Fibroblast of skin of left biceps (primary cell): ENCODE measurements at places on chromosomes 2 and 18.

GRCh38 chr2:211237586-211238275 is 681.3 kb downstream of the CPS1 start:
- no peak for DNase-seq

DNA sequence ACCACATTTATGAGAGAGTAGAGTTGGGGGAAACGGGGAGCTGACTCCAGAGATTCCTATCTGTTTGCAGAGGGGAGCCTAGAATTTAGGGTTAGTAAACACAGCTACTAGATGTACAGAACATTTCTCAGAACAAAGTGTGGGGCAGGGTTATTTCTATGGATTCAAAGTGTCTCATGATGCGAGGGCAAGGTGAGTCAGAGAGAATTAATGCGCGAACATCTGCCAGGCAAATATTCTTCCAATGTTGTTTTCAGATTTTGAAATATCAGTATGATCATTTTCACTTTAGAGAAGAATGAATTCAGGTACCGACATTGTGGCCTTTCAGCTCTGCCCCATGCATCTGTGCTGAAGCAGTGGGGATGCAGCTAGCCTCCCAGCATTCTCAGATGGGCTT is 2.0 kb upstream of the DSEL start:
- DNase-seq, result no peak

DNA sequence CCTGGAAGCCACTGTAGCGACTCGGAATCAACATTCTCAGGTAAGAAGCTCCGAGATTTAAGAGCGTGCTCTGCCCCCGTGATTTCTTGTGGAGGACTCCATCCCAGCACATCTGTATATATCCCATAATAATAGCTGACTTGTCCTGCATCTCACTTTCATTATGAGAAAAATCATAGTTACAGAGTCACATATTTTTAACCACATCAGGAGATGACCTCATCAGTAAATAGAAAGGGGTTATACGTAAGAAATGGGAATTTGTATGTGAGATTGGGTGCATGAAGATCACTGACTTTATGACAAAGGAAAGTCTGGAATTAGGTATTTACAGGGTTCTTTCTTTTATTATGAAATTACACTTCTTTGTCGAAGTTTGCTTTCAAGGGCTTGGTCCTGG is 16.4 kb upstream of the TMEM18 start:
- no peak for DNase-seq

DNA sequence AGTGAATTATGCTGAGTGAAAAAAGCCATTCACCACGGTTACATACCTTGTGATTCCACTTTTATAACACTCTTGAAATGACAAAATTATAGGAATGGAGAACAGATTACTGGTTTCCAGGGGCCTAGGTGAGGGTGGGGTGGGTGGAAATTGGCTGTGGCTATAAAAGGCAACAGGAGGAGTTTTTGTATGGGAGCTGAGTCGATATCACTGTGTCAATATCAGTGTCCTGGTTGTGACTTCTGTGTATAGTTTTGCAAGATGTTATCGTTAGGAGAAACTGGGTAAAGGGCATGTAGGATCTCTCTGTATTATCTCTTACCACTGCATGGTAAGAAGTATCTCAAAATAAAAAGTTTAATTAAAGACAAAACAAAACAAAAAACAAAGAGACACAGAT is 84.3 kb downstream of the EDAR start:
- no peak for DNase-seq

GRCh38 chr18:44602380-44602779 is 78.3 kb upstream of the SETBP1 start:
- DNase-seq, result no peak

- DNase-seq, result no peak
Observed at GRCh38 chr2:50746526-50746925, 285.4 kb downstream of the NRXN1 start.

DNA sequence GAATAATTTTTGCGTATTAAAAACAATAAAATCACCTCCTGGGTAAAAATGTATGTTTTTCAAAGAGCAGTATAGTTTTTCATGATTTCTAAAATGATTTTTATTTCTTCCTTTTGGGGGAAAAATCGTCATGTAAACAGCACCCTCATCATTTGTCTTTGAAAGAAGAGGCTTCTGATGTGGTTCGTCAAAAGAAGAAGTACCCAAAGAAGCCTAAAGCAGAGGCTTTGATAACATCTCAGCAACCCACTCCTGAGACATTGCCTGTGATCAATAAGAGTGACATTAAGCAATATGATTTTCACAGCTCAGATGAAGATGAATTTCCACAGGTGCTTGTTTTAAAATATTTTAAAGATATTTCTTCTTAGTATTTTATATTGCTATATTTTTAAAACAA is 110.2 kb upstream of the KIF5C start:
- no peak for DNase-seq

DNA sequence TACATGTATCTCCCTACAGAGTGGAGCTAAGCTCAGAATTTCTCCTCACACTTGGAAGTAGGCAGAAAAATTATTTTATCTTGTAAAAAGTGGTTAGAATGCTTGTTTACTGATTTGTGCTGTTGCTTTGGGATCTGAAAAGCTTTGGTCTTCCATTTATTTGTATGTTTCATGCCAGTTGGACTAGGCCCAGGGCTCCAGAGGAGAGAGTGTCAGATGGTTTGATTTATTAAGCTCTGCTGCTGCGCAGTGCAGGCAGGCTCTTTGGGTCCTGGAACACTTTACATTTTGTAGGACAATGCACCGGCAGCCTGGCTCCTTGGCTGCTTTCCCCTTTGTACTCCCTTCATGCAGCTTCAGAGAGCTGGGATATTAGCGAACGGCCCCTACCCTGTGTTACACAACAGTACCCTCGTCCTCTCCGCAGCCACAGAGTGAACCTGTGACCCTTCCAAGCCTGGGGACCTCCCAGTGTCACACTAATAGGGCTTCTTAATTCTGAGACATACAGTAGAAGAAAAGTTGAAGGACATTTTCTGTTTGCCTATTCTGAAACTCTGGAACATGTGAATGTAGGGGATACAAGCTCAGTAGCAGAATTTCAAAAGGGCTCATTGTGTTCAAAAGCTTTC is 56.7 kb upstream of the EML6 start:
- DNase-seq, result no peak

DNA sequence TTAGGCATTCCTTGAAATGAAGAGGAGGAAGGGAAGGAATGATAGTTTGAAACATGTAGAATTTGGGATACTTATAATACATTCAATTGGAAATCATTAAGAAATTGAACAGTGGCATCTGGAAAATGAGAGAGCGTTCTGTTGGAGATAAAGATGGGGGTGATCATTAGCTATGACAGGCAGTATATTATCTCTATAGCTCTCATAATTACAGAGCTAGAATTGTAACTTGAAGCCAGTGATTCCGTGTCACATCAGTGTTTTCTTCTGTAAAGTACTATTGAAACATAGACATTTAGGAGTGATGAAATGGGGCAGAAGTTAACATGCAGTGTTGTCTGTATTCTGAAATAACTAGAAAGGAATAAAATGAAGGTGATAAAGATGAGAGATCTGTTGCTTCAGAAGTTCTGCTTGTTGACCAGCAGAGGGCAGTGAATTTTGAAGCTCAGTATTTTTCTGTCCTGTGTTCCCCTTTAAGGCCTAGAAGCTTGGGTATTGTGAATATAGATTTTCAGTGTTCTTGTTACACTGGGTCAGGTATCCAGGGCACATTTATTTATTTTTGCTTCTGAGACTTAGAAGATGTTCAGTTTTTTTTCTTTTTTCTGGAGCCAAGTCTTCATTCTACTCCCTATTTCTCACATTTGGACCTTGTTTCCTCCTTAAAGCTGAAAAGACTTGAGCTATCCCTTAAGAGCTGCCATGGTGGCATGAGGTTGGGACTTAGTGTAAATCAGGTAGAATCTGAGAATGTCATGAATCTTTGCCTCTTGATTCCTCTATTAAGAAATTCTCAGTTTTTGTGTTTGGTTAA is 157.4 kb downstream of the TAF4B start:
- DNase-seq, result peak; percentile 22

- no peak for DNase-seq
Observed at GRCh38 chr2:239312741-239313667, 87.8 kb downstream of the HDAC4 start.

DNA sequence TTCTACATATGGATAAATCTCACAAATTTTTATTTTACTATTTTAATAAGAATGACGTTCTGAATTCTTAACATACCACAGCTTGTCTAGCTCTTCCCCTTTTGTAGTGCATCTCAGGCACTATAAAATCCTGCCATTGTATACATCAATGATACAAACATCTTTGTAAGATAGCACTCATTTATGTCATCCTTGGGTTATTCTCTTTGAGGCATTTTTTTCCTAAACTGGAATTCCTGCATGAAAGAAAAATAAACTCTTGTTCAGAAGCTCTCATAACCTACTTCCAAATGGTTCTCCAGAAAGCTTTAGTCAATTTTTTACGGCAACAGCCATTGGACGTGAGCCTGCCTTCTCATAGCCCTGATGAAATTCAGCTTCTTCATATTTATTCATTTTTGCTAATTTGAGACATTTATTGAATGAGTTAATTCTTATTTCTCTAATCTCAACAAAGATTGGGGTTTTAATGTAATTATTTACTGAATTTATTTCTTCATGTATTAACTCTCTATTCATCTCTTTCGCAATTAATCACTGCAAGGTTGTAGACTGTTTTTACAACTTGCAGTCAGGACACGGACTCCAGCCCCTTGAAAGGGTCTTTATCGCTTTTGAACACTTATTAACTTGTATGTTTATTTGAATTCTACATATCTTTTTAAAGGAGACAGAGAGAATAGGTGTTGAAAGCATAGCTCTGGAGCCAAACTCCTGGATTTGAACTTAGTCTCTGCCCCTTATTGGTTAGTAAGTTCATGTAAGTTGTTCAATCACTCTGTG is 57.6 kb upstream of the PARD3B start:
- DNase-seq, result no peak

GRCh38 chr2:235238537-235238936 is 255.3 kb upstream of the AGAP1 start:
- no peak for DNase-seq

DNA sequence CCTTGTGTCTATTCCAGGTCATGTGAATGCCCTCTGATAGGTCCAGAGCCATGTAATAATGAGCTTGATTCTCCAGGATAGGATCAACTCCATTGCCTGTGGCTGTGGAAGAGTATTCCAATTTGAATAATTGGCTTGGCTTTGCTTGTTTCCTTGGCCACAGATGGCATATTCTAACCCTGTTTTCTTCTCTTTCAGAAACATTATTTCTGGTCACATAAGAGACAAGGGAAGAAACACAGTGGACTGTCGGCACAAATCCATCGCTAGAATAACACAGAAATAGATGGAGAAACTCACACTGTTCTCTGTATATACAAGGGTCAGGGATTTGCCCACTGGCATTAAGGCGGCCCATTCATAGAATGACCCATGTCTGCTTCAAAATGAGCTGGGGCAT is 278.4 kb upstream of the CCDC68 start:
- DNase-seq, result no peak

DNA sequence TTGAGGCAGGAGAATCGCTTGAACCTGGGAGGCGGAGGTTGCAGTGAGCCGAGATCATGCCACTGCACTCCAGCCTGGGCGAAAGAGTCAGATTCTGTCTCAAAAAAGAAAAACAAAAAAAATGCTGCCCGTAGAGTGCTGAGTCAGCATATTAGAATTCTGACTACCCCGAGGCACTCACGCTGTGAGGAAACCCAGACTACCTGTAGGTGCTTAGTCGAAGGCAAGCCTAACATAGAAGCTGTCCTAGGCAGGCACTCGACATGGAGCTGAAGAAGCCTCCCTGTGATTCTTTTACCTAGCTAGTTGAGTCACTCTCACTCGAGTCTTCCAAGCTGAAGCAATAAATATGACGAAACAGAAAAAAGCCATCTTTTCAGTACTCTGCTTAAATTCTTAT is 1323.2 kb upstream of the DDX18 start:
- DNase-seq, result no peak

DNA sequence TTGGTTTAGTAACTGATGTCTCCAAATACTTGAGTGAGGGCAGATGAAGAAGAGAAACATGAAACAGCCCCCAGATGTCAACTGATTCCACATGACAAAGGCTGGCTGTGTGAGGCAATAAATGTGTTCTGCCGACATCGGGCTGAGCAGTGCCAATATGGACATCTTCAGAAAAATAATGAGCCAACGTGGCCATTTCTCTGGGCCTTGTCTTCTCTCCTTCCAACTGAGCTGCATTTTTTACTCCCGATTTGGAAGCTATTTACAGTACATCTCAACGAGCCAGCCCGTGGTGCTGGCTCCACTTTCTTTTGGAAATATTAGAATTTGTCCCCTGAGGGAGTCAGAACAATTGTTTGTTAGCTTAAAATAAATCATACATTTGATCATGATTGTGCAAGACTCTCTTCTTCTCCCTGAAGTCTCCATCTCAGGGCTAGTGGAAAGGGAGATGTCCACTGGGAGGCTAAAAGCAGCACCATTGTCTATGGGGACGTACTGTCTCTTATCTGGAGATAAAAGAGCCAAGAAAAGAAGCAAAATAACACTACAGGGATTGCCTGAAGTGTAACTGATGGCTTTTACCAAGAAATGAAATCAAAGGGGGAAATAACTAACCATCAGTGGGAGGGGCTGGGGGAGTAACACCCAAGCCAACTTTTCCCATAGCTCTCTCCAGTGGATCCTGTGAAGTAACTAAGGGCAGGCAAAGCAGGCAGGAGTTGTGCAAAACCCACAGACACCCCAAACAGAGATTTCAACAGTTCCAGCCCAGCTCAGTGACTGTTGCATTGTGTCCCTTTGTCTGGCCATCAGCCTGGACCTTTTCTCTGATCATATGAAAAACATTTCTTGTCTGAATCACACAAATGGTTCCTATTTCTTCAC is 114.8 kb downstream of the RDH14 start:
- no peak for DNase-seq

DNA sequence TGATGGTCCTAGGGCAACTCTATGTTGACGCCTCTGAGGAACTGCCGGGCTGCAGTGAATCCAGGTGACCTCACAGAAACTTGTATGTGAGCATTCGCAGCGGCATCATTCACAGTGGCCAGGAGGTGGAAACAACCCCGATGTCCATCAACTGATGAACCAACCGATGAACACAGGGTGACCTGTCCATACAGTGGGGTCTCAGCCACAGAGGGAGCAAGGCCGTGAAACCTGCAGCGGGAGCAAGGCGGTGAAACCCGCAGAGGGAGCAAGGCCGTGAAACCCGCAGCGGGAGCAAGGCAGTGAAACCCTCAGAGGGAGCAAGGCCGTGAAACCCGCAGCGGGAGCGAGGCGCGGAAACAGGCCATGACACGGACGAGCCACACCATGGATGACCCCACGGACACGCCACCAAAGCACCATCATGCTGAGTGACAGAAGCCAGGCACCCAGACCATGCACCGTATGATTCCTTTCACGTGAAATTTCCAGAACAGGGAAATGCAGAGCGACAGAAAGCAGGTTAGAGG is 63.0 kb downstream of the PARD6G start:
- DNase-seq, result no peak

- DNase-seq, result peak; percentile 87
Observed at GRCh38 chr2:207311316-207312005, 145.7 kb upstream of the KLF7 start.

- no peak for DNase-seq
Observed at GRCh38 chr18:44503854-44504253, 176.8 kb upstream of the SETBP1 start.

- DNase-seq, result no peak
Observed at GRCh38 chr2:241072553-241073165, 29.4 kb downstream of the MTERF4 start.

GRCh38 chr2:68423966-68424650 is 43.0 kb downstream of the FBXO48 start:
- DNase-seq, result no peak

- no peak for DNase-seq
Observed at GRCh38 chr2:82158150-82158549, 1853.6 kb upstream of the LRRTM1 start.

GRCh38 chr2:226338825-226339224 is 460.8 kb downstream of the IRS1 start:
- DNase-seq, result no peak

- no peak for DNase-seq
Observed at GRCh38 chr2:38483776-38484501, 106.9 kb upstream of the ATL2 start.
